ENCODE measurements at places on chromosomes 3 and 15. TPM values are rescaled to one million over a fixed set of nuclear protein-coding genes. Genes with fewer than 3 reads are reported as not detected.

GRCh38 chr15:29924750-29925149, 102.5 kb upstream of the TJP1 start:
- H3K4me3 ChIP-seq, result no peak overlapping the region
- no peaks in the 10 kb centered on the region for H3K36me3 ChIP-seq
- H3K27me3 ChIP-seq, result no peaks in the 10 kb centered on the region
- no peak overlapping the region for H3K27ac ChIP-seq
- no peak for DNase-seq

- H3K27me3 ChIP-seq, result no peaks in the 10 kb centered on the region
- no peak overlapping the region for H3K4me3 ChIP-seq
- H3K36me3 ChIP-seq, result no peaks in the 10 kb centered on the region
- no peaks in the 10 kb centered on the region for H3K4me1 ChIP-seq
- no peak overlapping the region for H3K27ac ChIP-seq
Measured at GRCh38 chr3:60803216-60804173, 447.8 kb downstream of the FHIT start.

DNA sequence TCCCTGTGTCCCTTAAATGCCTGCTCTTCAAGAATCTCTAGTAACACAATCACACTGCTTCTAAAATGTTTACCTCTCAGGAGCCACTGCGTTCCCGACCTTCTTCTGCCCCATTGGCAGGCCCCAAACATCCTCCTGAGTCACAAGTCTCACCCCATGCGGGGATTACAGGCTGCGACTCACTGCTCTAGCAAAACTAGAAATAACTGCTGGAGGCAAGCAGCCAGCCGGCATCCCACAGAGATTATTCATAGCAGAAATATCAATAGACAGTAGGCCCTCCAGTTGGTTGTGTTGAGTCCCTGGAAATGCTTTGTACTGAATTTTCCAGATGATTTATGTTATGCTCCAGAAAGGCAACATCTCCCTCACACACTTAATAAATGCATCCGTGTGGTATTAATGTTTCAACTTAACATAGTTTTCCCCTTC, 64.8 kb downstream of the RFTN1 start:
- H3K36me3 ChIP-seq, result peaks cover 6% of the 10 kb centered on the region
- H3K27ac ChIP-seq, result no peak overlapping the region
- H3K4me3 ChIP-seq, result no peak overlapping the region
- H3K4me1 ChIP-seq, result no peaks in the 10 kb centered on the region
- H3K27me3 ChIP-seq, result no peaks in the 10 kb centered on the region

GRCh38 chr3:13379201-13379830, 40.8 kb downstream of the NUP210 start:
- H3K36me3 ChIP-seq, result peaks cover 60% of the 10 kb centered on the region
- no peaks in the 10 kb centered on the region for H3K4me1 ChIP-seq
- H3K27ac ChIP-seq, result no peak overlapping the region
- H3K27me3 ChIP-seq, result no peaks in the 10 kb centered on the region

DNA sequence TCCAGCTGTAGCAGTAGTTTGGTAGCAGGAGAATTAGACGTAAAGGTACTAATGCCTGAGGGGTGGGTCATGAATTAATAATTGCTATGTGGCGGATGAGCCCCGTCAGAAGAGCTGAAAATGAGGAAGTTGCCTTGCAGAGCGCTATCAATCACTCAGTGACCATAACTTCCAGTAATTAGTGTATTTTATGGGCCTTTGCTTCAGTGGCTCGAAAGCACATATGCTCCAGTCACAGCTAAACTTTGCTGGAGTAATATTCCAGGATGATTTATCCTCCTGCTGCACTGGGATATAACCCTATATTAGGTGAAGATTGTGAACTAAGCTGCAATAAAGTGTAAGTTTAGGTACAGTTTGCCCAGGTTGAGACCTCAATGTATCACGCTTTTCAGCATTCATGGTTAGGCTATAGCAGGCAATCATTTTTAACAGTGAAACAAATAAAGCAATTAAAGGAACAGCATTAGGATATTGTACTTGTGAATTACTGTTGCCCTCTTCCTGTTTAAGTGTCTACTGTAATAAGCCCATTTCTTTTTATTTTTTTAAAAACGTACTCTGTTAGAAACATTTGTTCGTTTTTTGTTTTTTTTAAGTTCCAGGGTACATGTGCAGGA, 104.6 kb upstream of the SKOR1 start:
- H3K27me3 ChIP-seq, result no peaks in the 10 kb centered on the region
- H3K27ac ChIP-seq, result no peak overlapping the region
- no peak for DNase-seq
- H3K4me1 ChIP-seq, result no peaks in the 10 kb centered on the region
- H3K4me3 ChIP-seq, result no peak overlapping the region

GRCh38 chr3:37492468-37492867, 318.1 kb upstream of the LRRFIP2 start:
- H3K27me3 ChIP-seq, result no peaks in the 10 kb centered on the region
- no peaks in the 10 kb centered on the region for H3K36me3 ChIP-seq
- no peak for DNase-seq
- peak overlapping the region; percentile 19 for H3K27ac ChIP-seq
- no peaks in the 10 kb centered on the region for H3K4me1 ChIP-seq

DNA sequence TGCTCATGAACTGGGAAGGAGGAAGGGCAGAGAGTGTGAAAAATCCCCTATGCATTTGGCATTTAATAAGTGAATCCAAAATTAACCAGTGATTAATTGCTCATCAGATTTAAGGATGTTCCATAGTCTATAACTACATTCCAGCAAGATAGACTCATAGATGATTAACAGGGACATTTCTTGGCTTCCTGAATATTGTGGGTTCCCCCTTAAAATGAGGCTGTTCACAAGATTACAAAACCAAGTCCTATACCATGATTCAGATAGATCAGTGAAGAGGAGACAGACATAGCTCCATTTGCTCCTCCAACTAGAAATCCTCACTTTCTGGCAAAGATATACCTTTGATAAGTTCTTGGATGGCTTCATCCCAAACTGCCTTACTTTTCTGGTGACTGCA, 15.4 kb downstream of the RASGRP1 start:
- H3K27ac ChIP-seq, result no peak overlapping the region
- H3K27me3 ChIP-seq, result no peaks in the 10 kb centered on the region
- no peaks in the 10 kb centered on the region for H3K4me1 ChIP-seq

- H3K4me3 ChIP-seq, result no peak overlapping the region
- no peak overlapping the region for H3K27ac ChIP-seq
- H3K36me3 ChIP-seq, result no peaks in the 10 kb centered on the region
- no peak for DNase-seq
- H3K27me3 ChIP-seq, result no peaks in the 10 kb centered on the region
Measured at GRCh38 chr3:46289551-46289950, 47.3 kb downstream of the CCR3 start.

DNA sequence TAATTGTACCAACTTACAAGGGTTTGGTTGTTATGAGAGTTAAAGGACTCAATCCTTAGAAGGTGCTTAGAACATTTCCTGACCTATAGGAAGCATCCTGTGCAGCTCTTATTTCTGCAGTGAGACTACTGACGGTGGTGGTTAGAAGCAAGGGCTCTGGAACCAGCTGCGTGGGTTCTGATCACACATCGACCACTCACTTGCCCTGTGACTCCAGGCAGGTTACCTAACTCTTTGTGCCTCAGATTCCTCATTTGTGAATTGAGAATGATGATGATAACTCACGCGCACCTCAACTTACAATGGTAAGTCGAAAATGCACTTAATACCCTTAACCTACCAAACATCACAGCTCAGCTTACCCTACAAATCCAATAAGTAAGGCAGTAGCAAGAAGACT, 80.7 kb upstream of the SPATA12 start:
- H3K27ac ChIP-seq, result no peak overlapping the region
- H3K4me1 ChIP-seq, result no peaks in the 10 kb centered on the region
- H3K4me3 ChIP-seq, result no peak overlapping the region

DNA sequence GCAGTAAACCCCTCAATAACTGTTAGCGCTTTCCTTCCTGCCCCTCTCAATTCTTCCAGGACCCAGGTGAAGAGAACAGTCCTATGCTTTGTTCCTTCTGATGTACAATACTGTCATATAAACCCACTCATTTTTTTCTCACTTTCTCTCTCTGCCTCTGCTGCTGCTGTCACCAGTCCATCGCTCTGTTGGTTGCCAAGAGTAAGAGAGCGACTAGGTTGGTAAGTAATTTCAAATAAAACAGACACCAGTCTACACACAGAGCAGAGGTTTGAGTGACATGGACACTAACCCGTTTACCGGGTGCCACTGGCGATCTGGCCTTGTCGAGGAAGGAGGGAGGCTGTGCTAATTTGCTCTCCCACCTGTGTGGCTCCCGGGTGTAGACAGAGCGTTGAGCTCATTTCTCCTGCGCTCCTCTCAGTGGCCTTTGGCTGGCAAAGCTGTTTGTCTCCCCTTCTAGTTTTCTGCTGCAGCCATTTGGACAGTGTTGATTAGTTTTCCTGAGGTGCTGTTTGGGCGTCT, 215.4 kb downstream of the THSD4 start:
- peaks cover 32% of the 10 kb centered on the region for H3K4me1 ChIP-seq
- DNase-seq, result no peak
- no peak overlapping the region for H3K4me3 ChIP-seq

GRCh38 chr3:28595372-28595771, 246.7 kb upstream of the AZI2 start:
- no peaks in the 10 kb centered on the region for H3K27me3 ChIP-seq
- H3K4me1 ChIP-seq, result no peaks in the 10 kb centered on the region
- no peak overlapping the region for H3K27ac ChIP-seq
- H3K36me3 ChIP-seq, result no peaks in the 10 kb centered on the region

- peaks cover 6% of the 10 kb centered on the region for H3K4me1 ChIP-seq
- H3K4me3 ChIP-seq, result no peak overlapping the region
- H3K36me3 ChIP-seq, result no peaks in the 10 kb centered on the region
- H3K27ac ChIP-seq, result no peak overlapping the region
- peaks cover 2% of the 10 kb centered on the region for H3K27me3 ChIP-seq
Measured at GRCh38 chr15:100972975-100973350, 53.8 kb downstream of the LRRK1 start.

GRCh38 chr3:52305926-52306325, 10.2 kb upstream of the DNAH1 start:
- H3K4me3 ChIP-seq, result no peak overlapping the region
- no peak overlapping the region for H3K27ac ChIP-seq
- H3K27me3 ChIP-seq, result no peaks in the 10 kb centered on the region
- H3K4me1 ChIP-seq, result no peaks in the 10 kb centered on the region
- no peak for DNase-seq

DNA sequence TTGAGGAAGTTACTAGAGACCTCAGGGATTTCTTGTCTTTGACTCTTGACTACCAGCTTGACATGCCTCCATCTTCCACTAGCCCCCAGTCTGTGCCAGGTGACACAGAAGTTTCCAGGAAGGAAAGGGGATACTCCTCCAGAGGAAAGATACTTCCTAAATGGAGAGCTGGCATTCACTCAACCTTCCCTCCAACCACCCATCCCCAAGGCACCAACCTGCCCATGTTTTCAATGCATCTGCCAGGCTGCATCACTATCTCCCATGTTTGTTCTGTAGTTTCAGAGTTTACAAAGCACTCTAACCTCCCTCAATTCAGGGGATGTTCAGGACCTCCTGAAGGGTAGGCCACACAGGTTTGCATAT, 198.4 kb upstream of the LPP start:
- peak overlapping the region; percentile 81 for H3K27ac ChIP-seq
- H3K4me3 ChIP-seq, result no peak overlapping the region
- no peaks in the 10 kb centered on the region for H3K36me3 ChIP-seq

GRCh38 chr3:49701388-49702077, 12.2 kb downstream of the RNF123 start:
- H3K4me3 ChIP-seq, result no peak overlapping the region
- H3K27ac ChIP-seq, result no peak overlapping the region
- no peak for DNase-seq
- no peaks in the 10 kb centered on the region for H3K27me3 ChIP-seq
- no peaks in the 10 kb centered on the region for H3K4me1 ChIP-seq
- H3K36me3 ChIP-seq, result peaks cover 85% of the 10 kb centered on the region

GRCh38 chr3:41581700-41582099, 380.2 kb downstream of the ULK4 start:
- H3K27ac ChIP-seq, result no peak overlapping the region
- no peaks in the 10 kb centered on the region for H3K4me1 ChIP-seq
- no peak overlapping the region for H3K4me3 ChIP-seq

DNA sequence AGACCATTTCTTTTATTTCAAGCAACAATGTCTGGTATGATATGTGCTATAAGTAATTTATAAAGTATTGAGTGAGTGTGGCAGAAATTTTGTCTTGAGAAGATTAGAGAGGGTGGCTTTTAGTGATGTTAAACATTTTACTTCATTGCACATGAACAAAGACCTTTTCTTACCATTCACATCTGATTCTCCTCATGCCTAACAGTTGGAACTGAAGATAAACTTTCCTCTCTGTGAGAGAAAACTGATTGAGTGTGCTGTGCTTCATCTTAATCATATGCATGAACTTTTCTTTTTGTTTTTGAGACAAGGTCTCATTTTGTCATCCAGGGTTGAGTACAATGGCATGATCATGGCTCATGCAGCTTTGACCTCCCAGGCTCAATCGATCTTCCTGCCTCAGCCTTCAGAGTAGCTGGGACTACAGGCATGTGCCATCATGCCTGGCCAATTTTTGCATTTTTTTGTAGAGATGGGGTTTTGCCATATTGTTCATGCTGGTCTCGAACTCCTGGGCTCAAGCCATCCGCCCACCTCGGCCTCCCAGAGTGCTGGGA, 377.7 kb upstream of the GOLIM4 start:
- H3K4me3 ChIP-seq, result no peak overlapping the region
- no peaks in the 10 kb centered on the region for H3K27me3 ChIP-seq
- no peak overlapping the region for H3K27ac ChIP-seq
- no peak for DNase-seq
- H3K4me1 ChIP-seq, result no peaks in the 10 kb centered on the region
- no peaks in the 10 kb centered on the region for H3K36me3 ChIP-seq

Gene INSYN1
- 0.16 TPM for polyA plus RNA-seq

Gene SCAANT1
- polyA plus RNA-seq, result not detected

Gene CISH
- 17.9 TPM for polyA plus RNA-seq

Gene ZDHHC23
- polyA plus RNA-seq, result 2.5 TPM

Gene CHCHD6
- 4.9 TPM for polyA plus RNA-seq

Gene LRCH3
- 6.2 TPM for polyA plus RNA-seq

Gene GHSR
- not detected for polyA plus RNA-seq

Gene IL5RA
- 0.02 TPM for polyA plus RNA-seq

All from liver (tissue), 10 donors.